Colonic mucosa (tissue), 4 donors: ENCODE measurements at places on chromosomes 2 and 18. TPM values are rescaled to one million over a fixed set of nuclear protein-coding genes. Genes with fewer than 3 reads are reported as not detected.
A peak's percentile ranks its signal among the peaks of the same experiment; 100 is the strongest.

GKN1 gene
- not detected for total RNA-seq

GRCh38 chr2:118989481-118989880 is 47.5 kb downstream of the MARCO start:
- DNase-seq, result peak; percentile 0

GRCh38 chr18:23574611-23575308 is 11.5 kb downstream of the NPC1 start:
- DNase-seq, result no peak

RAX gene
- not detected for total RNA-seq

- no peak for DNase-seq
Observed at GRCh38 chr2:95386031-95386430, 16.5 kb upstream of the FAHD2A start.

GRCh38 chr2:175383286-175383685 is 201.8 kb upstream of the ATP5MC3 start:
- no peak for DNase-seq

- no peak for DNase-seq
Observed at GRCh38 chr2:25266399-25266798, 75.3 kb downstream of the DNMT3A start.

NPPC gene
- 3.2 TPM for total RNA-seq

DNA sequence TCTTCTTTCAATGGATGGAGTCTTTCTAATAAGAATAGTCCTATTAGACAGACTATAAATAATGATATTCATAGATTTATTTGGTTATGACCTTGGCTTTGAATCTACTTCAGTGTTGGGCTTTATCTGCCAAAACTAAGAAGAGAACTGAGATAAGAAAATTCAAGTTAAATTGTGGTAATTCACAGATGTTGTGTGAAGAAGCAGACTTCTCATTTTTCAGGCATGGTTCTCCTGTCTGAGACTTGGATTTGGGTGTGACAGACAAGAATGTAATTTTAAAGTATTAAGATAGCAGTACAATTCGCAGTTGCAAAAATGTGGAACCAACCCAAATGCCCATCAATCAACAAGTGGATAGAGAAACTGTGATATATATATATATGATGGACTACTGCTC is 124.7 kb downstream of the QPCT start:
- DNase-seq, result no peak

TTR gene
- 2.8 TPM for total RNA-seq

DNA sequence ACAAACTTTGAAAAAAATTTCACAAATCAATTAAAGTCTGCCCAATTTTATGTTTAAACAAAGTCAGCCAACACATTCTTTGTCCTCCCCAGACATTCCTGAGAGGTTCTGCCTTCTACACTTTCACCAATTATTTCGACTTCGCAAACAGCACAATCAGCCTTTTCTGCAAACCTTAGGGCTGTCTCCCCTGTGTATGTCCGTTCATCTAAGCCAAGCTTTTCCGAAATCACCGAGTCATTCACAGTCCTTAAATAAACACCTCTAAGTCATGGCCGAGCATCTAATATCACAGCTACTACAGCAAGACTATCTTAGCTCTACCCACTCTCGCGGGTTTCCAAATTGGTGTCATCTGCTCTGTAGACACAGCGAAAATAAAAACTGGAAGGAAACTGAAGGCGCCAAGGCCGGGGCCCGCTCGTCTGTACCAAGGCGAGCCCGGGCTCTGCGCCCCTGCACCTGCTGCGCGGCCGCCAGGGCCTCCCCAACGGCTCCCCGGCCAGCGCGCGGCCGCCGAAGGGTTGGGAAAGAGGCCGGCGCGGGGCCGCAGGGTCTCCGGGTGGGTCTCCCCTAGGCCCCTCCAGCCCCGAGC is 730 bp downstream of the ODC1 start:
- DNase-seq, result no peak

- peak; percentile 14 for DNase-seq
Observed at GRCh38 chr2:238496756-238497609, 70.3 kb downstream of the ASB1 start.

DNA sequence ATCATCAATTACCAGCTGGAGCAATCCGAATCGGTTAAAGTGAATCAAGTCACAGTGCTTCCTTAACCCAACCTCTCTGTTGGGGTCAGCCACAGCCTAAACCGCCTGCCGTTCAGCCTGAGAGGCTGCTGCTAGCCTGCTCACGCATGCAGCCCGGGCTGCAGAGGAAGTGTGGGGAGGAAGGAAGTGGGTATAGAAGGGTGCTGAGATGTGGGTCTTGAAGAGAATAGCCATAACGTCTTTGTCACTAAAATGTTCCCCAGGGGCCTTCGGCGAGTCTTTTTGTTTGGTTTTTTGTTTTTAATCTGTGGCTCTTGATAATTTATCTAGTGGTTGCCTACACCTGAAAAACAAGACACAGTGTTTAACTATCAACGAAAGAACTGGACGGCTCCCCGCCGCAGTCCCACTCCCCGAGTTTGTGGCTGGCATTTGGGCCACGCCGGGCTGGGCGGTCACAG is 496 bp upstream of the ITGA4 start:
- DNase-seq, result peak; percentile 45

DNA sequence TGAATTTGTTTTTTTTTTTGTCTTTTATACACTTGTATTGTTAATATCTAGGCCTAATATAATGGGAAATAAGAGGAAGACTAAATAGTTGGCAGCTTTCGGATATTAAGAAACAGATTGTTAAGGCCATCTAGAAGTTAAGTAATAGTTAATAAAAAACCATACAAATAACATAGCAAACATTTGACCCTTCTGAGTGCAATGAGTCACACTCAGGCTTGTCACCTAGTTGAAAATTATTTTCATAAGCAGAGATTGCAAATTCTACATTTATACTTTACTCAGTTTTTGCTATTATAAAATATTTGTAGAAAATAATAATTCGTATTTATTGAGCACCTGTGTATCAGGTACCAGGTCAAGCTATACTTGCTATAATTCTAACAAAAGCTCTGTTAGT is 2.4 kb downstream of the NUP35 start:
- DNase-seq, result no peak

CDK15 gene
- total RNA-seq, result 0.72 TPM

HOXD8 gene
- total RNA-seq, result 3.1 TPM
